ENCODE measurements at places on chromosomes 7 and 10.
A peak's percentile ranks its signal among the peaks of the same experiment; 100 is the strongest.

GRCh38 chr10:26432938-26433337 lies 5.2 kb upstream of the APBB1IP start:
- no peak for DNase-seq

DNA sequence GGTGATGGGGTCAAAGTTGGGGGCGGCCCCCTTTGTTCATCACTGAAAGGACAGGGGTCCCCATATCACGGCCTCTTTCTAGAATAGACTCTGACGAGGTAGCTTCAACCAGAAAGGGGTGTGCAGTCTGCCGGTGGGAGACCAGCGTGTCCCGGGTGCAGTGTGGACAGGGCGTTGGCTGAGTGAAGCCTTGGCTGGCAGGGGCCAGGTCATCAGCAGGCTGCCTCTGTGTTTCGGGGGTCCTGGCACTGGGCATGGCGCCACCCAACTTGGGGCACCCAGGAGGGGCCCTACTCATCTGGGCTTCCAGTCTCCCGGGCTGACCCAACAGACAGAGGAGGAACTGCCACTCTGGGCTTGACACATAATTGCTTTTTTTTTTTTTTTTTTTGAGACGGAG lies 3.5 kb upstream of the AMZ1 start:
- DNase-seq, result no peak

GRCh38 chr7:150665089-150665748 lies 20.3 kb upstream of the GIMAP2 start:
- no peak for DNase-seq

DNA sequence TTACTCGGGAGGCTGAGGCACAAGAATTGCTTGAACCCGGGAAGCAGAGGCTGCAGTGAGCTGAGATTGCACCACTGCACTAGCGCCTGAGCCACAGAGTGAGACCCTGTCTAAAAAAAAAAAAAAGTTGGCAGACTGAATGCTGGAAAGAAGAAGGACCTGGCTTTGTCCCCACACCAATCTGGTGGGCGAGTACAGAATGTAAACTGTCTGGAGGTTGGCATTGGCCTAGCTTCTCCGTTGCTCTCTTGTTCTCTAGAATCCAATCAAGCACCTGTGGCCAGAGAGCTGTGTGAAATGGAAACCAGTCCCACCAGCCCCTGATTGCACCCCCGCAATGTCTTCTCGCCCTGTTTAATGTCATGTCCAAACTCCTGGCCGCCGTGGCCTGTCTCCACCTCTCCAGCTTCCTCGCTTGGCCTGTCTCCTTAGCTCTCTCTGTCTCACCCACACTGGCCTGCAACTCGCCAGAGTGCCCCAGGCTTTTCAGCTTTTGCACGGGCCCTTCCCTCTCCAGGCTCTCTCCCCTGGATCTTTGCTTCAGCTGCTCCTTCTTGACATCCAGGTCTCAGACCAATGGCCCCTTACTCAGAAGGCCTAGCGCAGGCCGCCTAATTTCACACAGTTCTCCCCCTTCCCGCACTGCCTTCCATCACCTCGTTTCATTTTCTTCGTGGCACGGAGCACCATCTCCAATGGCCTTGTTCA lies 670 bp upstream of the AGK start:
- DNase-seq, result no peak

- no peak for DNase-seq
These were observed 31.9 kb upstream of the LRRC4 start for GRCh38 chr7:128063088-128063487.

- DNase-seq, result no peak
These were observed 48.9 kb downstream of the PUS7 start for GRCh38 chr7:105473163-105473562.

GRCh38 chr10:18235477-18235876 lies 95.3 kb downstream of the CACNB2 start:
- DNase-seq, result no peak

GRCh38 chr7:17633067-17633466 lies 307.2 kb downstream of the SNX13 start:
- DNase-seq, result peak; percentile 18

GRCh38 chr7:8433477-8434289 lies at the start of gene NXPH1:
Gene NXPH1, plus strand, starts transcription at chr7:8433609.
- DNase-seq, result no peak

DNA sequence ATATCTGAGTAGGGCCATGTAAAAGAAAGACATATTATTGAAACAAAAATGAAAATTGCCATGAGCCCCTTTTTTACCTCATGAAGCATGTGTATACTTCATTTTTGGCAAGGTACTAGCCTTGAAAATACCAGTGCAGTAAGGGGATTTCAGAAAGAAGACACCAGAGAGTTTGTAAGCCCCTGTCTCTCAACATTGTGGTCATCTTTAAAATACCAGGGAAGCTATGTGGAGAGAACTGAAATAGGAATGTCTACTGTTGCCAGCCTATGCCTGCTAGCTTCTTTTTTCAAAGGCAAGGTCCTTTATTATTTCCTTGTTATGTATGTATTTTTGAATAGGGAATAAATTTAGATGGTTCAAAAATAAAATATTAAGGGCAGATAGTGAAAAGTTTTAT lies 57.8 kb downstream of the CASD1 start:
- DNase-seq, result no peak

GRCh38 chr10:48289501-48290238 lies 15.2 kb upstream of the FRMPD2 start:
- peak; percentile 34 for DNase-seq

DNA sequence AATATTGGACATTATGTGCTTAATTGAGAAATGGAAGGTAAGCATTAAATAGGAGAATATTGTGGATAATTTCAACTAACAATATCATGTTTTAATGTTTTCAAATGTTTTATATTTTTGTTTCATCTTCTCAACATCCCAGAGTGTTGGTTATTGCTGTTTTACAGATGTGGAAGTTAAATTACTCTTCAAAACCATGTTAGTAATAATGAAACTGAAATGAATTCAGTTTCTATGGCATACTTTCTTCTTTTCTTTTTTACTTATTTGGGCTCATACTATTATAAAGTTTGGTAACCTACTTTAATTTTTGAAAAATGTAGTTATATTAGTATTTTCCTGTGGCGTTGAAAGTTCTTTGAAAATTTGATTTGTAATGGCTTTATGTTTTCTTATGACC lies 4.2 kb downstream of the GLRX3 start:
- no peak for DNase-seq
